ENCODE measurements at places on chromosomes 5 and 9.
A peak's percentile ranks its signal among the peaks of the same experiment; 100 is the strongest.

GRCh38 chr5:116810951-116811350, 236.3 kb upstream of the SEMA6A start:
- DNase-seq: no peak

DNA sequence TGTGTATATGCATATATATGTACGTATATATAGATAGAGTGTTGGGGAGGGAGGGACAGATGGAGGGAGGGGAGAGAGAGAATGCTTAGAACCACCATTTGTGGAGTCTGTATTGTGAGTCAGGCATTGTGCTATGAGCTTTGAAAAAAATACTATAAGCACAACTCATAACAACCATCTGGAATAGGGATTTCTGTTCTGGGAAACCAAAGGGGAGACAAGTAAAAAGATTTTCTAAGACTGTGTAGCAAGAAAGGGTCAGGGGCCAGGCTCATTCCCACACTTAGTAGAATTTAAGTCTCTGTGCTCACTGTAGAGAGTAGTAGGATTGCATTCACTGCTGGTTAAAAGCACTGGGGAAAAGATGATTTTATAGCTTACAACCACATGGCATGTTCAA, 202.3 kb upstream of the SGCD start:
- DNase-seq: no peak

DNA sequence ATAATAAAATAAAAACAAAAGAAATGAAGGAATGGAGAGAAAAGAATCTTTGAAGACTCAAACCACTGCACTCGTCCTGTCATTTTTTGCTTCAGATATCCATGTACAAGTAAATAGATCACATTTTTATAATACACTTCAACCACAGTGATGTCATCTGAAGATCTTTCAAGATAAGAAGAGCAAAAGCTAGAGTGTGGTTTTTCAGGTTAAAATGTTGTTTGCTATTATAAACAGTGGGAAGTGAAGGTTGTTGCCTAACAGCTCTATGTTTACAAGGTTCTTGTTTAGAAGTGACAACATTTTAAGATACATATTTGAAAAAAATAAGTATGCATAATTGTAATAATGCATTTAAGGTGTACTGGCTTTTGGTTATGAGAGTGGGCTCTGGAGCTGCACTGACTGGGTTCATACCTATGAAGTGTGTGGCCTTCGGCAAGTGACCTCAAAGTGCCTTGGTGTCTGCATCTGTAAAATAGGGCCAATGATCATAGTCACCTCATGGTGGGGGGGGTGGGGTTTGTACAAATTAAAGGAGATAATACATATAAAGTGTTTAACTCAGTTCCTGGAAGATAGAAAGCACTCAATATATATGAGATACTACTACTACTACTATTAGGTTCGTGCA, 45.5 kb upstream of the IL7R start:
- no peak for DNase-seq

DNA sequence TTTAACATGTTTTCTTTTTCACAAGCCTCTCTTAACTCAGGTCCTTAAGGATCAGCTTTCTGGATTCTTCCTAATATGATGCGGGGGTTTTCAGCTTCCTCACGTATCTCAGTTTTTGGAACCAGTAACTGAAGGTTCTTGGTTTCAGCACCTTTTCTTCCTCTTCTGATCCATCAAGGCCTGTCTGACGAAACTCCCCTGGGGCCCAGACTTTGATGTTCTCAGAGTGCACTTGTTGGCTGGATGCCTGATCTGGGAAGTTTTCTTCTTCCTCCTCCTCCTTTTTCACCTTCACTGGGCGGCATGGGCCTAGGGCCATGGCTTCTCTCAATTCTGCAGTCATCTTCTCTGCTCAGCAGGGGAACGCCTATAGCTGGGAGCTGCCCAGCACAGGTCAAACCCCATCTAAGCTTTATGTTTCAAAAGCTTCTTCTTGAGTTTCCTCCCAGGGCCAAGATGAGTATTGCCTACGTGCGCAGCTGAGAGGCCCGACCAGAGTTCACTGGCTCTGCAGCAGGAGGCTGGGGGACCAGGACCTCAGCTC, 44.8 kb downstream of the GHR start:
- DNase-seq: no peak

DNA sequence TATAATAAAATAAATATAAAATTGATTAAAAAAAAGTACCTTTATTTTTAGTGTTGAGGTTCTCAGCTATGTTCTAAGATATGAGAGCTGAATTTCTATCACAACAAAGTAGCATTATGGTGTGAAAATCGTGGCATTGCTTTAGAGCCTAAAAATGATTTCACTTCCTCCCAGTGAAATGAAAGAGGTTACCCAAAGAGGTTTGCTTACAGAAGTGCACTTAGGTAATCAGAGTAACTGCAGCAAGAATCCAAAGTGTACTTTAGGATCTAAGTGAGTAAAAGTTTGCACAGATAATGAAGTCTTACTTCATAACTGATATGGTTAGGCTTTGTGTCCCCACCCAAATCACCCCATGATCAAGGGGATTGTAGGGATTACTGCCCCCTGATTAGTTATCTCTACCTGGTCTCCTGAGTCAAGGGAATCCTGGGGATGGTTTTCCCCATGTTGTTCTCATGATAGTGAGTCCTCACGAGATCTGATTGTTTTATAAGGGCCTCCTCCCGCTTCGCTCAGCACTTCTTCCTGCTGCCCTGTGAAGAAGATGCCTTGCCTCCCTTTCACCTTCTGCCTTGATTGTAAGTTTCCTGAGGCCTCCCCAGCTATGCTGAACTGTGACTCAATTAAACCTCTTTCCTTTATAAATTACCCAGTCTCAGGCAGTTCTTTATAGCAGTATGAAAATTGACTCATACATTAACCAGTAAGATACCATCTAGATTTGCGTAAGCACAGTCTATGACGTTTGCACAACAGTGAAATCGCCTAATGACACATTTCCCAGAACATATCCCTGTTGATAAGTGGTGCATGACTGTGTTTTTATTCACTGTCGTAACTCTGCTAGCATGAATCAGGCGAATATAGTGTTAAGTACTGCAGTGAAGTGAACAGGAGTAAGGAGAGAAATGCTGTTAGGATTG, 40.3 kb upstream of the LRRC70 start:
- DNase-seq: no peak

DNA sequence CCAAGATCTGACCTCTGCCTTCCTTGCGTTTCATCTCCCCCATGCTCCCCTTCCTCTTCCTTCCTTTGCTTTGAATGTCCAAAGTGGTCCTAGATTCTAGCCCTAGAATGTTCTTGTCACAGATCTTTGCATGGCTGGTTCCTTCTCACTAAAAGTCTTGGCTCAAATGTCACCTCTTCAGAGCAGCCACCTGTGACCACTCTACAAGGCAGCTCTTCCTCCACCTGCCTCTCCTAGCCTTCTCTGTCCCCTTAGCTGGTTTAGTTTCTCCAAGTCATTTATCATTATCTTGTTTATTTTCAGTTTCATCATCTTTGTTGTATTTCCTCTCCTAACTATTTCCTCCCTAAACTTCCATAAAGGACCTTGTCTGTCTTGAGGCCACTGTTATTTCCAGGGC, 7.1 kb upstream of the OCLN start:
- no peak for DNase-seq

DNA sequence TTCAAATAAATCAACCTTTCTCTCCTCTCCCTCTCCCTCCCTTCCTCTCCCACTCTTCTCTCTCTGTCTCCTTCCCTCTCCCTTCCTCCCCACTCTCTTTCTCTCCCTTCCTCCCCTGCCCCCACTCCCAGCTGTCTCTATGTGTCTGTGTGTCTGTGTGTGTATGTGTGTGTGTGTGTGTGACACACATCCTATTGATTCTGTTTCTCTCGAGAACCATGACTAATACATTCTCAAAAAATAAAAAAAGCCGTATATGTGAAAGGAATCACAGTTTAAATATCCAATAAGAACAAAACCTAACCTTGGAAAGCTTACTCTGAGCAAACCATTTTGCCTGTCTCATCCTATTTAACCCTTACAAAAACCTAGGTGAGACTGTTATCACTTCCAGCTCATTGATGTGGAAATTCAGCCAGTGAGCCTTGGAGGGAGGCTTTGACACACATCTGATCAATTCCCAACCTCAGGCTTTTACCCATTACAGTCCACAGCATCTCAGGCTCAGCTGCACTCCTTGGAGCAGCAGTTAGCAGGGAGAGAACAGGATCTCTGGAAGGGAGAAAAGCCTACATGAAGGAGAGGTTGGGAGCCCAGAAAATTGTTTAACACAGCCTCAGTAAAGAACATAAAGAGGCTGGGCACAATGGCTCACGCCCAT, 8.3 kb downstream of the HSD17B3 start:
- no peak for DNase-seq

DNA sequence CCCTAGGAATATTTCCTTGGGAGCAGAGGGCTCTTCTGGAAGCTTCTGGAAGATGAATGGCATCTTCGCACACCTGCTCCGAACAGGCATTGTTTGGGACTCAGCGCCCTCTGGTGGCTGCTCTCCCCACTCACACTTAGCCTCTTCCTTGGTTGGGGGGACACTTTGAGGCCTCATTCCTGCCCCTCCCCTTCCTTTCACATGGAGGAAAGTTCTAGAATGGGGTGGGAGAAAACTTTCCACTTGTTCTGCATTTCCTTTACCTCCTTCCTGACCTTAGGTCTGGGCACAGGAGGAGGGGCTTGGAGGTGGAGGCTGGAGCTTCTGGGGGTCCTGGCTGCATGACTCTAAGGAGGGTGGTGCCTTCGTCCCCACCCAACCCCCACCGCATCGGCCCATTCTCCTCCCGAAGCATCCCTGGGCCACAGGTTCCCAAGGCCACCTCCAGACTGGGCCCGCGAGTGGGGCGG, 19.3 kb upstream of the SMIM32 start:
- peak; percentile 46 for DNase-seq

DNA sequence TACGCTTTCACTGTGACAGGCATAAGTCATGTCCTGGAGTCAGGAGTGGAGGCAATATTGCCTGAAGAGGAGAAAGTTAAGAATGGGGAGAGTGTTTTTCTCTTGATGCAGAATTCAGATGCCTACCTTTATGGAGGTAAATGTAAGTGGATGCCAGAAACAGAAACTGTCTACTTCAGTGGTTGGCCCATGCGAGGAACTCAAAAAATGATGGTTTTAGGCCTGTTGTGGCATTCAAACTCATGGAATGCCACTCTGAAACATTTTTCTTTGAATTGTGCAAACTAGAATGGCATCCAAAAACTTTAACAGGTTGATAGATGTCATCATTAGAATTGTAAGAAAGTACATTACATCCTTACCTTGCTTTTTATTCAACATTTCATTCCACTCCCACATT, 47.7 kb upstream of the NTRK2 start:
- DNase-seq: no peak

GRCh38 chr5:57434227-57434640, 48.4 kb downstream of the ACTBL2 start:
- DNase-seq: no peak

- DNase-seq: no peak
These were observed 371.7 kb upstream of the IRX4 start for GRCh38 chr5:2254406-2254805.

DNA sequence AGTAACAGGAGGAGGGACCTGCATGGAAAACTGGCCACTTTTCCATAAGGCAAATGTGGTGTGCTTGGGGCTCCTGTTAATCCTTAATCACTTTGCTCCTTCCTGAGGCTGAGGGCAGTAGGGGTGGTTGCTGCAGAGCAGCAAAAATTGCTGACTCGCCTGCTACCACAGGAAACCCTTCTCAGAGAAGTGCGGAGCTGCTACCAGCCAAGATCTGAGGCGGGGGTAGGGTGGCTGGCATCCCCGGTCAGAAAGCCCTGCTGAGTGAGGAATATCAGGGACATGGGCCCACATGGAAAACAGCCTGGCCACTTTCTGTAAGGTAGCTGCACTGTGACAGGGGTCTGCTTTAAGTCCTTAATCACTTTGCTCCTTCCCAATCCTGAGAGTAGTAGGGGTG, 192.4 kb upstream of the GHR start:
- no peak for DNase-seq

DNA sequence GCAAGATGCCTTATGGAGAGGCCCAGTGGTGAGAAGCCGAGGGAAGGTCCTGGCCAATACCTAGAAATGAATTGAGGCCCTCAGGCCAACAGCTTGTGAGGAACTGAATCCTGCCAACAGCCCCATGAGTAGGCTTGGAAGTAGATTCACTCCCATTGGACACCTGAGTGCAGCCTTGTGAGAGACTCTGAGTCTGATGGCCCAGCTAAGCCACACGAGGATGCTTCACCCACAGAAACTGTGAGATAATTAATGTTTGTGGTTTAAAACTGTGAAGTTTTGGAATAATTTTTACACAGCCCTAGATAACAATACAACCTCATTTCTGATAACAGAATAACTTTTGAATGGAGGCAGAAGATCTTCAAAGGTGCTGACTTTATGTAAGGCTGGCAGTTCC, 65.9 kb upstream of the DAP start:
- DNase-seq: no peak

DNA sequence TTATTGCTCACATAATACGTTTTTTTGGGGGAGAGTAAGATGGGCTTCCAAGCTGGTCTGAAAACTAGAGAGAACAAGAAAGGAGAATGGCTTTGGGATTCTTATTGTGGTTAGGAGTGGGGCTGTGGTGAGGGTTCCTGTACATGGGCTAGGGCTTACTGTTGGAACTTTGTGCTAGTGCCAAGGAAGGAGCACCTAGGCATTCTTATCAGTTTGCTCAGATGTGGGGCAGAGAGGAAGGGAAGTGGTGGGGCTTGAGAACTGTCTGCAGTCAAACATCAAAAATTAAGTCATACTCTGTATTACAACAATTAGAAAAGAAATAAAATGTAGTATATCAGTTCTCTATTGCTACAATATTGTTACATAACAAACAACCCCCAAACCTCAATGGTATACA, 4.0 kb upstream of the THBS4 start:
- no peak for DNase-seq

DNA sequence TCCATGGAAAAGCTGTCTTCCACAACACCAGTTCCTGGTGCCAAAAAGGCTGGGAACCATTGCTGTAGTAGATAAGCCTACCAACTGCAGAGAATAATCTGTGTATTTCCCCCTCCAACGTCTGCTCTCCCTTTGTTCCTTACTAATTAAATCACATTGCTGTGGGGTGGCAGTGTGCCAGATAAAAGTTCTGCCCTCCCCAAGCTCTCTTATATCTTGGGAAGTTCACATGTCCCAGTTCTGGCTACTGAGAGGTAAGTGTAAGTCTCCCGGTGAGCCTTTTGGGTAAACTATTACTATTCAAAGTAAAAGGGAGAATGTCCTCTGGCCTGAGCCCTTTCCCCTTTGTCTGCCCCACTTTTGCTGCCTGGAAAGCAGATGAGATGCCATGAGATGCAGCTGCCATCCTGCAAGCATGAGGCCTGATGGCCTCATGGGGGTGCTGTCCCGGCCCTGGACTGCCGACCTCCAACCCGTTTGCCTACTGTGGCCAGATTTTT, 14.7 kb downstream of the ENC1 start:
- DNase-seq: no peak

GRCh38 chr5:179306191-179307012, 38.9 kb downstream of the ADAMTS2 start:
- no peak for DNase-seq

- DNase-seq: no peak
These were observed 43.9 kb downstream of the HACD4 start for GRCh38 chr9:20987521-20987920.

GRCh38 chr5:65047948-65048690, 279.4 kb downstream of the CWC27 start:
- no peak for DNase-seq
